ENCODE measurements at places on chromosomes 7 and 10.

GRCh38 chr7:74449809-74450397, 3.8 kb upstream of the GTF2IRD1 start:
- peak; percentile 81 for DNase-seq

DNA sequence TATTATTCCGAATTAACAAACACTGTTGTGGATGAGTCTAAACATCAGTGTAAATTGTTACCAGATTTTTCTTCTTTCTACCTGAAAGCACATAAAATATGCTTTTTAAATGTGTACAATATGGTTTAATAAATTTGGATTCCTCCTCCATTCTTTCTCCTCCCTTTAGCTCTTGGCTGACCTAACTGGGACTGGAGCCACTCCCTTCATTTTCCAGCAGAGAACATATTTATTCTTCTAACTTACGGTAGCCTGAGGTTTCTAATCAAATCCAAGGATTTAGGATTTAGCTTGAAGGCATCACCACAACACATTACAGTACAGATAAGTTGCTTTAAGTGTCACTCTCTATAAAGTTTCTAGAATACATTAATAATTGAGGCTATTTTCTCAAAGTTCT, 88.2 kb upstream of the SEMA3C start:
- DNase-seq = no peak

GRCh38 chr10:127524908-127525665, 24.0 kb upstream of the NPS start:
- no peak for DNase-seq

DNA sequence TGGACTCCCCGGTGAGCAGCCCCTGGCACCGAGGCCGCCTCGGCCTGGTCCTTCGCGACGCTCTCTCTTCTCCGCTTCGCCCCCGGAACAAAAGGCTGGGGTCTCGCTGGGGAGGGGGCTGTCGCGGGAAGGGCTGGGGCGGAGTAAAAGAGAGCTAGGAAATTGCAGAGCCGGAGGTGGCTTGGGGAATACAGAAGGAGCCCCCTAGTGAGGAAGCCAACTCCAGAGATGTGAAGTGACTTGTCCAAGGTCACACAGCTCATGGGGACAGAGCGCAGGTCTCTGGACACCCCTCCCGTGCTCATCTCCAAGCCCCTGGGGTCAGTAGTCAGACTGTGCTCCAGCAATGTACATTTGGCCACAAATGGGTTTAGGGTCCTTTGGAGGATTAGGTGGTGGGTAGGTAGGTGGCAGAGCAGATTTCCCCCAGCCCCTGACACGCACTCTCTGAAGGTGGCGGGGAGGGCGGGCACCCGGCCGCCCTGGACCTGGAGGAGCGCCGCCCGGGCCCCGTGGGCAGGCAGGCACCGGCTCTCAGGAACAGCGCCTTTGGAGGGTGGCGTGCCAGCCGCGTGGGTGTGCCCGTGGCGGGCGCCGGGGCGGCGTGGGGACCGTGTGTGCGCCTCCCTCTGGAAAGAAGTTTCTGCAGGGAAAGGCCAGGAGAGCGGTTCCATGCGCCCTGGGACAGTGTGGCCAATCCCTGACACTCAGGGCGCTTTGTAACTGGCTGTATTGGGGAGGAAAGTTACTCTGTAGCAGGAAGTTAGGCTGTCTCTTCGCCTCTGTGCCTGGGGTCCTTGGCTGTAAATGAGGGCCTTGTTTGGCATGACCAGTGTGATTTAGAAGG, 910 bp downstream of the WIPF3 start:
- no peak for DNase-seq

GRCh38 chr7:46886669-46887374, 695.1 kb downstream of the TNS3 start:
- DNase-seq = no peak

- DNase-seq = no peak
These were observed 64.2 kb downstream of the PRLHR start for GRCh38 chr10:118531105-118531852.

DNA sequence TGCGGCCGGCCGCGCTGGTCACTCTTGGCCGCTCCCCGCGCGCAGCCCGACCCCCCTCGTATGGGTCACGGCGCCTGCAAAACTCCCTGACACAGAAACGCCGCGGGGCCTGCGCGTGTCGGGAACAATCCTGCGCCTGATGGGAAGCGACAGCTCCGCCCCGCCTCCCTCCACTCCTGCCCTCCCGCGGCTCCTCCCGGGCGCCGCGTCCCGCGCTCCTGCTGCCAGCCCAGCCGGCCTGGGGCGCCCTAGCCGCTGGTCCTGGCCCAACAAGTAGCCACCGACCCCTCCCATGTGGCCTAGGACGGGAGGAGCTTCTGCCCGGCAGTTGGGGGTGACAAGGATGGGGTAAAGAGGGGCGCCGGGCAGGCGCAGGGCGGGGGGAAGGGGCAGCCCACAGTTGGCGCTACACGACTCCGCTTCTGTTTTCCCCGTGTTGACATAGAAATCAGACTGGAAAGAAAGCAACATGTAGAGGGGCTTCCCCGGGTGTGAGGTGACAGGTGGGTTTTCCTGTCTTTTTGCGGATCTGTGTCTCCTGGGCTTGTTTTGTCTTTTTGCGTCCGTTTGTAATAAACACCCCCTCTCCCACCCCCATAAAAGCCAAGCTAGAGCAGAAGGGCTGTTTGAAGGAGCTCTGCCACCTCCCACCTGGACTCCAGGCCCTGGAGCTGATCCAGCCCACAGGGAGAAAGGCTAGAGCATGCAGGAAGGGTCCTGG, 35.1 kb upstream of the PAX2 start:
- no peak for DNase-seq

GRCh38 chr10:63614371-63614891, 93.2 kb downstream of the REEP3 start:
- DNase-seq = no peak

GRCh38 chr10:15763006-15763405, 43.3 kb upstream of the ITGA8 start:
- no peak for DNase-seq

DNA sequence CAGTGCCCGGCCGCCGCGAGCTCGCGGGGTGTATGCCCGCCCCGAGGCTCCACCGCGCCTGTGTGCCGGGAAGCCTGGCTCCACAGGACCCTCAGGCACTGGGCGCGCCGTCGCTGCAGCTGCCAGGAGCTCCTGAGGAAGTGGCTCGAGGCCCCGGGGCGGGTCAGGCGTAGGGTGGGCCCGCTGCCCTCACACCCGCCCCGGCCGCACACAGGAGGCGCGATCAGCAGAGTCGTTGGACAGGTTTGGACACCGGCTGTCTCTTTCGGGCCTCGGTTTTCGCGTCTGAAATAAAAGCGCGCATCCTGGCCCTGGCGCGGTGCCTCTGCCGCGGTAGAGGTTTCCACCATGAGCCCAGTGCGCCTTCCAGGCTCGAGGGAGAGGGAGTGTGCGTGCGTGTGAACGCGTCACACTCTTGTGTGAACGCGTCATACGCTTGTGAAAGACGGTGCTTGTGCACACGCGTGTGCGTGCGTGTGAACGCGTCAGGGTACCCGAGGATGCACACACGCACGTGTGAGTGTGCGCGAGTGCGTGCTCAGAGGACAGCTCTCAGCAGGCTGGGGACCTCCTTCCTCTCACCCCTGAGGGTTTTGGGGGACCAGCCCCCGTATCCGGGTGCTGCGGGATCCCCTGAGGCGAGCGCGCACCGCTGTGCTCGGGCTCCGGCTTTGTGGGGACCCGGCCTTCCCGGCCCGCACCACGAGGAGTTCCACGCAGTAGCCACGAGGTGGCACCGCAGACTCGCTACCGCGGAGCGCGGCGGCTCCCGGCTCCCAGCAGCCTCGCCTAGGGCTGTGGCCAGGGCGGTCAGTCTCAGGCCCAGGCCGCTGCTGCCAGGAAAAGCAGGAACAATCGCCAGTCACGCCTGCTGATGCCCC, 83.8 kb downstream of the BMS1 start:
- DNase-seq = peak; percentile 63

GRCh38 chr7:130334274-130334673, 10.3 kb upstream of the CPA5 start:
- DNase-seq = no peak

DNA sequence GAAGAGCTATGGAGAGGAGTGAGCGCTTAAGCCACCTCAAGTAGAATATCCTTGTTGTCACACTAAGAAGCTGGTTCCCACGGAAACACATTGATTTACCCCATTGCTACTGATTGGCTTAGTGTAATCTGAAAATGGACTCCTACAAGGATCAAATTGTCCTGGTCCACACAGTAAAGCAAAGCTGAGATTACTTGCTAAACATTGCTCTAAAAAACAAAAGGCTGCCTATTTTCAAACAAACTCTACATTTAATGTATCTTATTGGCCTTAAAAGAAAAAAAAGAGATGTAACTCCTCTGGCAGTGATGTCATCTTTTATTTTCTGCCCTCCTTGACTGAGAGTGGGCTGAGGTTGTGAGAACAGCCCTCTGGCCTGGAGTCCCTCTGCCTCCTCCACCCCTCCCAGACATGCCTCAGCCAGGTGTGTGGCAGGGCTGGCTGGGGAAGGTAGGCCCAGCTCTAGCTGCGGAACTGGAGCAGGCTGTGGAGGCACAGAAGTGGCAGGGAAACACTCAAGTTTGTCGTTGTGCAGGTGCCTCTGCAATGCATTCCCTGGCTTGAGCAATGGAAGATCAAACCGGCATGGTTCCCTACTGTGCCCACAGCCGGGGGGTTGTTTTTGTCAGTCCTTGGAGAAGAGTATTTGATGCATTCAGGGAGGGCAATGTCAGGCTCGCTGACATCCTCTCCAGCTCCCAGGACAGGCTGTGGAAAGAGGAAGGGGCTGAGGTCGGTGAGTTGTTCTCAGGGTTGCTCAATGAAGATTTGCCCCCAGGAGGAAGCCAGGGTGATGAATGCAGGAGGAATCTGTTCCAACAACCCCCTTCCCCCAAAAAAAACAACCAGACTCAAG, 9.1 kb downstream of the KLF6 start:
- peak; percentile 40 for DNase-seq

DNA sequence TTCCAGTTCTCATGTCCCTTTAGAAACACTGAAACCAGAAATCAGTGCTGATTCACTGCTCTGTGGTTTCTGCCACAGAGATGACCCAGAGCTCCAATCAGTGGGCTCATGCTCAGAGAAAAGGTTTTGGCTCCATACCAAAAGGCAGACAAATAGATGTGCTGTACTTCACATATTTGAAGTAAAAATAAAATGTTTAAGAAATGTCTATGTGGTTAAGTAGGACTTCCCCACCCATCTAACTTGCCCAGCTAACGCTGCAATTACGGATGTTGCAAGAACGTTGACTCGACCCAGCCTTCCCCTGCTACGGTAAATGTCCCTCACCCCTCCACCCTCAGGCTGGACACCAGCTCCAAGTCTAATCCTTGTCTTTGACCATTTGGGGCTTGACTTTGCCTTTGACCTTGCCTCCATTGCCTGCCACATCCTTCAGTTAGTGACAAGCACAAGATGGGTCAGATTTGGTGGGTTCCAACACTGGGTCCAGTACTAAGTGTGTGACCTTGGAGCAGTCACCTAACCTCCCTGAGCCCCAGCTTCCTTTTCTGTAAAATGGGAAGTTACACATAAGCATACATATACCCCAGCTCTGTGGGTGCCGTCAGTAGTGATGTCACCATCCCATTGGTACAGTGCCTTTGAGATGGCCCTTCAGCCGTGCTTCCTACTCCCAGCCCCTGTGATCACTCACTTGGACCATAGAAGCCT, 95.8 kb downstream of the CHST15 start:
- DNase-seq = peak; percentile 10

DNA sequence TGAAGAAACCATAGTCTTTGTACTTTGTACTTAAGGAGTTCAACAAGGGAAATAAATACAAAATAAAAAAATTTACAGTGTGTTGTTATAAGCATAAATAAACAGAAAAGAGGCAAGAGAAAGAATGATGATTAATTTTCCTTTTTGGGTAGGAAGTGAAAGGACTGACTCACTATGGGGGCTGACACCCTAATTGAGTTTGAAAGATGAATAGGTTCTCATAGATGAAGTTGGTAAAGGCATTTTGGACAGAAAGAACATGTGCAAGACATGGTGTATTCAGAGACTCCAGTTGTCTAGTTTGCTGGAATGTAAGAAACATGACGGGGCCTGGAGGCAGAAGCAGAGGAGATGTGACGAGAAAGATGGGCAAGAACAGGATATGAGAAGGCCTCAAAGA, 83.7 kb downstream of the VPS50 start:
- no peak for DNase-seq

DNA sequence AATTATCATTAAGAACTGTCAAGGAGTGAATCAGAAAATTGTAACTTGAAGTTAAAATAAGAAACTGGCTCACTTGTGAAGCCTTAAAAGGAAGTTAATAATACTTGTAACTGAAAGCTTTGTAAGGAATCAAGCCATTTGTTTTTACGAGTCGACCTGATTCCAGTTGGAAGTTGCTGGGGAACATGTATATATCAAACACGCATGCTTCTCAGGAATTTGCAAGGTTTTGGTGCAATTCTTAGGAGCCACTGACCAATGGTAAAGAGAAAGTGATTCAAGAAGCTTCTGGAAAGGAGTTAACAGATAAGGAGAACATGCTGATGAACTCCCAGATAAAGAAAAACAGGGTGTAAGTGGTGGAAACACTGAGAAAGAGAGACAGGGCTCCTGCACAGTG, 56.4 kb downstream of the ETV1 start:
- no peak for DNase-seq

DNA sequence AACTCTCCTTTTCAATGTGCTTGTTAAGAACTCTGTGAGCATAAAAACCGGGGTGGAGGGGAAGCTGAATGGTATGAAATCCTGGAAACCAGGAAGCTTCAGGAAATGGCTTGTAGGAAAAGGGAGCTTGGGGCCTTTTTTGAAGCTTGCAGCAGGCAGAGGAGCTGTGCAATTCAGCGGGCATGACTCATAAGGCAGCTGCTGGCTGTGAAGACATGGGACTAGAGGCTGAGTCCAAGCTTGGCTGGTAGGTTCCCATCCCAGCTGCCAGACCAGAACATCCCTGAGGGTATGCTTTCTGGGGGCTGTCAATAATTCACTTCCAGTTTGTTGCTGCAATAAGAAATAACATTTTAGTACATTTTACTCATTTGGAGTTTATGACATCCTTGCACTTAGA, 36.8 kb upstream of the CDC14C start:
- DNase-seq = no peak

DNA sequence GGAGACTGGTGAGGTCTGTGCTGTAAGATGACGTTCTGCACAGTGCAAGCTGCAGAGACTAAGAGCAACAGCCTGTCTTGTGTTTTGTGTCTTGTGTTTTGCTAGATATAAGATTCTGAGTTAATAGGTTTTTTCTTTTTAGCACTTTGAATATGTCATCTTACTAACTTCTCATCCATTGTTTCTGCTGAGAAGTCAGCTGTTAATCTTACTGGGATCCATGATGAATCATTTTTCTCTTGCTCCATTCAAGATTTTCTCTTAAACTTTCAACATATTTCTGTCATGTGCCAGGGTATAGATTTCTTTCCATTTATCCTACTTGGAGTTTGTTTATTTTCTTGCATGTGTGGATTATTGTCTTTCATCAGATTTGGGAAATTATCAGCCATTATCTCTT, 290.3 kb downstream of the CELF2 start:
- no peak for DNase-seq
